NCI-H510A (cell line): ENCODE measurements at places on chromosomes 1 and 21.

DNA sequence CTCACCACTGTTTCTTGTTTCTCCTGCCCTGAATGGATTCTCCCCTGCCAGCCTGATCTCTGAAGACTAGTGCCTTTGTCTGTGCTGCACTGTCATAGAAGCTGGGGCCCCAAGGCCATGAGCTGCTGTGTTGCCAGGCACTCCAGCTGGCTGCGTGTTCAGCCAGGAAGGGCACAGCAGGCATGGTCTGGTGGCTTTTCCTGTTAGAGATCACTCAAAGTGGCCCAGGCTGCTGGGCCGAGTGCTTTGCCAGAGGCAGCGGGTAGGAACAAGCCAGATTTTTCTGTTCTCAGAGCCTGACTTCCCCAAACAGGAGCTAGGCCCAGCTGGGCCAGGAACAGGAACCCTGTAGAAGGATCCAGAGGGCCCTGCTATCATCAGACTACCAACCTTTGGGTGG, 5.2 kb downstream of the ADPRS start:
- no peak for DNase-seq

- DNase-seq: peak; percentile 37
Observed at GRCh38 chr1:20185834-20186782, at the start of the genes PLA2G2C and UBXN10. Gene PLA2G2C (minus strand): TSS chr1:20186518. CDS start chr1:20177363, 9,155 bp downstream. Gene UBXN10 (plus strand): TSS chr1:20186096. CDS start chr1:20190562, 4,466 bp downstream.

DNA sequence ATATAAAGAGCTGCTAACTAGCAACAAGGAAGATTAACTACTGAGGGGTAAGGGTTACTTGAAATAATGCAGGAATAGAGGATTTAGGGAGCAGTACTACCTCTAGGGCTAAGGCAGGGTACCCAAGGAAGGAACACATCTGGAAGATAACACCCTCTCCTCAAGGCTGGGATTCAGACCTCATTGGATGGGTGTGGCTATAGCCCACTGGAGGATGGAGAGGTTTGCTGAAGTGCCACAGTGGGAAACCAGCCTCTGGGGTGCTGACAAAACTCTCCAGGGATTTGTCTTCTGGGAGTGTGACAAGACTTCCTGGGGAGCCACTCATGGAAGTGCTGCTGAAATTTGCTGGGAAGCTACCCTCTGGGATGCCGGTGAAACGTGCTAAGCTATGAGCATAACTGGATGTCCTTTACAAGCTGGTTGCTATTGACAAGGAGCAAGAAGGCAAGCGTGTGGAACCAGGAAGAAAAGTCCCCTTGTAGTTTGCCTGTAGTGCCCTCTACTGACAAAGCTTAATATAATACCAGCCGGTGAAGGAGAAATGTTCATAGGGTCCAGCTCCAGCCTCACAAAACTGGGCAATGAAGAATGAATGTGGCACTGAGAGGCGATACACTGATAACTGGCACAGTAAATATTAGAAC, 122.8 kb upstream of the USP24 start:
- DNase-seq: no peak

- no peak for DNase-seq
Observed at GRCh38 chr1:39722495-39722894, 16.2 kb upstream of the PPIE start.

- peak; percentile 55 for DNase-seq
Observed at GRCh38 chr1:34781844-34782391, 904 bp downstream of the GJB3 start.

- DNase-seq: no peak
Observed at GRCh38 chr1:193333166-193333565, 146.8 kb upstream of the B3GALT2 start.

- no peak for DNase-seq
Observed at GRCh38 chr1:228356897-228357680, 49.5 kb downstream of the TRIM11 start.

DNA sequence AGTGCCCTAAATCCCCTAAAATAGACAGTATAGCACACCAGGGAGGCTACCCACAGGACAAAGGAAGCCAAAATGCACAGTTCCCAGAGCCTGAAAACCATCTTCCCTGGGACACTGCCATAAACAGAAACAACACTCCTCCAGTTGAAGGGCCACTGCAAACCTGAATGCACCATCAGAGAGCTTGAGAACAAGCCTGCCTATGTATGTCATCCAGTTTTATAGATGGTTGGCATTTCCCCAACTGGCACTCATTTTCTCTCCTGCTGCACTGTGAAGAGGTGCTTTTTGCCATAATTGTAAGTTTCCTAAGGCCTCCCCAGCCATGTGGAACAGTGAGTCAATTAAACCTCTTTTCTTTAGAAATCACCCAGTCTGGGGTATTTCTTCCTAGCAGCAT, 169.0 kb downstream of the AGBL4 start:
- no peak for DNase-seq

DNA sequence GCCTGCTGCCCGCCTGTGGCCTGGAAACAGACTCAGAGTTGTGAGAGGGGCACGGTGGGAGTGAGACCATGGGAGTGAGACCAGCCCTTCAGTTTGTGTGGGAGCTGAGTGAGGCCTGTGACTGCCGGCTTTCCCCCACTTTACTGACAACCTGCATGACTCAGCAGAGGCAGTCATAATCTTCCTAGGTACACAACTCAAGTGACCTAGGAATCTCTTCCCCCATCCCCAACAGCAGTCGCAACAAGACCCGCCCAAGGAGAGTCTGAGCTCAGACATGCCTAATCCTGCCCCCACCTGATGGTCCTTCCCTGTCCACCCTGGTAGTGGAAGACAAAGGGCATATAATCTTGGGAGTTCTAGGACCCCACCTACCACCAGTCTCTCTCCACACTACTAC, 44.2 kb downstream of the KLHL20 start:
- no peak for DNase-seq

DNA sequence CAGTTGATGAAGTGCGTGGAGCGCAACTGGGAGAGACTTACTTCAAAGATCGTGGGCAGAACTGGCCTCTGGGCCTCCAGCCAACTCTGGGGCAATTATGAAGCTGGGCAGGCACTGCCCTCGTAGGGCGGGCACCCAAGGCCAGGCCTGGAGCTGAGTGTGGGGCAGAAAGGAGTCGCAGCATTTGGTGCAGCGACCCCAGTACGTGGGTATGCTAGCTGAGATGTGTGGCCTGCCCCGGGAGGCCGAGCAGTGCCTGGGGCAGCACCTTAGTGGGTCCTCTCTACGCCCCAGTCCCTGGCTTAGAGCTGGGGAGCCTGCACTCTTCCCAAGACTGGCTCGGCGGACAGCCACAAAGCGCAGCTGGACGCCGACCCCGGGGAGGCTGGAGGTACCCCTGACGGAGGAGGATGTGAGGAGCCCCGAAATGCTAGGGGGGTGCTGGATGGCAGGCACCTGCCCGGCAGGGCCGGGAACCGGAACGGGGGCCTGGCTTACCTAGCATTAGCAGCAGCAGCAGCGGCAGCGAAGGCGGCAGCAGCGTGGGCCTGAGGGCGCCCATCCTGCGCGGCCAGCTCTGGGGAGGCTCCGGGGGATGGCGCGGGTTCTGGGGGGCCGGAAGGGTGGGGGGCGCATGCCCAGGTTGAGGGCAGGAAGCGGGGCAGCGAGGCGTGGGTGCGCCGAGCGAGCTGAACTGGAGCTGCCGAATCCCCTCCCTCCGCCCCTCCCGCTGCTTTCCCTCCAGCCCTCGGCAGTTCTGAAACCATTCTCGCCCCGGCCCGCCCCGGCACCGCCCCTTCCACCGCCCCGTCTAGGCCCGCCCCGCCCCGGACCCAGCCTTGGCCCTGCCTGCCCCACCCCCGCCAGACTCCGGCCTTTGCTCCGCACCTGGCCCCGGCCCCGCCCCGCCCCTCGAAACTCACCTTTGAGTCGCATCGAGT, at the start of gene IGSF8:
IGSF8 (minus strand) TSS at position 709 of the 941 bp plus-strand sequence; CDS start at position 562, 147 bp downstream.
- peak; percentile 84 for DNase-seq

GRCh38 chr1:154270833-154271232, 1.6 kb upstream of the HAX1 start:
- no peak for DNase-seq

- DNase-seq: no peak
Observed at GRCh38 chr1:45840704-45841103, 37.3 kb downstream of the MAST2 start.

GRCh38 chr1:44604157-44604955, 69.9 kb downstream of the TMEM53 start:
- no peak for DNase-seq

DNA sequence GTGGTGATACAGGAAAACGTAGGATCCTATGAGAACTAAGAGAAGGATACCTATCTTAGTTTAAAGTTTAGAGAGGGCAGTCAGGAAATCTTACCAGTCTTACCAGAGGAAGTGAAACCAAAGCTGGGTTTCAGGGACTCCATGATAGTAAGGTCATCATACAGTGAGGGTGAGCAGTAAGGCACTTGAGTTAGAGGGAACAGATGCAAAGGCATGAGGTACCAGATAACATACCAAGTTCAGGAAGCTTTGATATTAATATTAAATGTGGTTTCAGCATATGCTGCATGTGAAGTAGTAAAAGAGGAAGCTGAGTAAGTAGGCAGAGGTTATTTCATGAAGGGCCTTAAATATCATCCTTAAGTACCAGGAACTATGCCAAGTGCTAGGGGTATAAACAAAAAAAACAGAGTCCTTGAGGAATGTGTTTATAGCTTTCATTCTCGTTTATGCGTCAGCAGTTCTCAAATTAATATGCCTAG, 16.9 kb downstream of the ATG4C start:
- DNase-seq: no peak

- no peak for DNase-seq
Observed at GRCh38 chr21:16108561-16109075, 378.8 kb downstream of the USP25 start.

- no peak for DNase-seq
Observed at GRCh38 chr1:173202424-173203145, 4.5 kb downstream of the TNFSF4 start.

- DNase-seq: no peak
Observed at GRCh38 chr1:247359559-247359958, 27.9 kb upstream of the ZNF496 start.

DNA sequence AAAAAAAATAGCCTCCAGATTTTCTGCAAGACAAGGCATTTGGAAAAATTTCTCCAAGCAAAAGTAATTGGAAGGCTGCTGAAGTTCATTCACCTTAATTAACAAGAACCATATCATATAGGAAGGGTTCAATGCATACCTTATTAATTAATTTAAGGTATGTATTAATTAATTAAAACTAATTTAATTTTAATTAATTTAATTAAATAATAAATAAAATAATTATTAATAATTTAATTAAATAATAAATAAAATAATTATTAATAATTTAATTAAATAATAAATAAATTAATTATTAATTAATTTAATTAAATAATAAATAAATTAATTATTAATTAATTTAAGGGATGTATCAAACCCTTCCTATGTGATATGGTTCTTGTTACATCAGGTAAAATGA, 7.9 kb downstream of the OR2L13 start:
- no peak for DNase-seq

DNA sequence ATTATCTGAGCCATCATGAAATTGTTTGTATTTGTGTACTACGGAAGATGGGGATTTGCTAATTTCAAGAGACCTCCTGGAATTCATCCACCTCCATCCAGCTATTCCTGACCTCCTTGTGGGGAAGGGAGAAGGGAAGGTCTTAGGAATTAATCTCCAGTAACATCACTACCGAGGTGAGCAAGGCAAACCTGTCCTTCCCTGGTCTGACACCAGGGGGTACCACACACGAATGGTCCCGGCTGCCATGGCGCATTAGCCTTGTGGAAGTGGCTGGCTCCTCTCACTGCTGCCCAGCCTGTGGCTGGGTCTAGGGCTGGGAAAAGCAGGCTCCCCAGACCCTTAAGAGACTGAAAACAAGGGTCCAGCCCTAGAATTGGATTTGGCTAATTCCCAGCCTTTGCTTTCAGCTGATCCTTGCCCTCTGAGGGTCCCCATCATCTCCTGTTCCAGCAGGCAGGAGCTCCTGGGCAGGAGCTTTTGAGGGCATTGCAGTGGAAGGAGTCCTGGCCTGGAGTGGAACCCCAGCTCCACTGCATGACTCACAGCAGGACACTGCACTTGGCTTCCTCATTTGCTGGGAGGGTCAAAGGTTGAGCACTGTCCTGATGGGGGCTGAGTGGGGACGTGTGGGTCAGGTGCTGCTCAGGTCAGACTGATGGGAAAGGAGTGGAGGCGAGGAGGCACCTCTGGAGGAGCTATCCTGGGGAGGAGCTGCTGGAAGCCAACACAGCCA, 34.8 kb downstream of the RIMS3 start:
- DNase-seq: peak; percentile 35

GRCh38 chr1:39713557-39713956, 22.3 kb upstream of the HPCAL4 start:
- DNase-seq: no peak

- no peak for DNase-seq
Observed at GRCh38 chr1:241311056-241311746, 45.8 kb downstream of the RGS7 start.

GRCh38 chr1:215119719-215120365, 37.3 kb downstream of the KCNK2 start:
- DNase-seq: no peak

DNA sequence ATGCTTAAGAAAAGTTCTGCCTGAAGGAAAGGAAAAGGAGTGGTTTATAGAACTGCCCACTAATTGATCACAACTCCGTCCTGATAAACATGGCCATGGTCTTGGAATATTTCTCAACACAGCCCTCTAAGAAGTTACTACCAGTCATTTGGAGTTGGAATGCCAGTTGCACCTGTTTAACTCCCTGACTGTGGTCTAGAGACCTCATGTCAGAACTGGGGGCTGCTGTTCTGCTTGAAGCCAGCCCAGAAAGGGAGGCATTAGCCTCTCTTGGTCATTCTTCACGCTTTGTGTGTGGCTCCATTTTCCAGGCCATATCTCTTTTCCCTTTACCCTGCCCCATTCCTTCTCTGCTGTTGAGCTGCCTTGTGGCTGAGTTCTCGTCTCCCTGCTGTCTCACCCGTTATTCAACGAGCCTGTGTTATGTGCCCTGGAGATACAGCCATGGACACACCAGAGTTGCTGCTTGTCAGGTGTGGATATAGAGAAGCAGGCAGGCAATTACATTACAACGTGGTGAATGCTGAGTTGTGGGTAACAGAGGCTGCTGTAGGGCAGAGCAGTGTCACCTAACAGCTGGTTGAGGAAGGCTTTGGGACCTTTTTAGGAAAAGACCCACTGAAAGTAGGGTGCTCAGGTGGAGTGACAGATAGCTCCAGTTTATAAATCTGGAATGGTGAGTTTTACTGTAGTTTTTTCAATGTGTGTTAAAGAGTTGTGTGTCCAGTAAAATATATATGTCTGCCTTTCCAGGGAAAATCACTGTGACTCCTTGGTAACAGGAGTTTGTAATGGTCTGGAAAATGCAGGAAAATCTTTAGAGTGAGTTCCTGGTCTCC, 137.0 kb upstream of the IPO9 start:
- no peak for DNase-seq

GRCh38 chr1:175628548-175629317, 114.7 kb downstream of the TNR start:
- DNase-seq: no peak

GRCh38 chr1:7989762-7990428, 28.4 kb downstream of the PARK7 start:
- no peak for DNase-seq

- no peak for DNase-seq
Observed at GRCh38 chr1:175823406-175823805, 80.0 kb upstream of the TNR start.

DNA sequence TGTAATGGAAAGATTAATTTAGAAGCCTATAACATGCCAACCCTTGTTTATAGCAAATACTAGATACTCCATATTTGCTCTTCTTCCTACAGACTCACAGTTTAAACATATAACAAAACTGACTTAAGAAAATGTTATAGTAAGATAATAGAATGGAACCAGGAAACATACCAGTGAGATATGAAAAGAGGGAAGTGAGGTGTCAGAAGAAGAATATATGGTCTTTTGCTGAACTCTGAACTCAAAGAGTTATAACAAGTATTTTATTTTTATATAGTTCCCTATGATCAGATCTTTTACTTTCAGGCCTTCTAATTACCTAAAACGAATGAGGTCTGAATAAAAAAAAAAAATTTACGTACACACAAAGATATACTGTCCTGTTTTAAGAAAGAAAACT, 20.9 kb downstream of the TMED5 start:
- no peak for DNase-seq
